AG09319 (cell line): ENCODE measurements at places on chromosomes 11 and 22.

DNA sequence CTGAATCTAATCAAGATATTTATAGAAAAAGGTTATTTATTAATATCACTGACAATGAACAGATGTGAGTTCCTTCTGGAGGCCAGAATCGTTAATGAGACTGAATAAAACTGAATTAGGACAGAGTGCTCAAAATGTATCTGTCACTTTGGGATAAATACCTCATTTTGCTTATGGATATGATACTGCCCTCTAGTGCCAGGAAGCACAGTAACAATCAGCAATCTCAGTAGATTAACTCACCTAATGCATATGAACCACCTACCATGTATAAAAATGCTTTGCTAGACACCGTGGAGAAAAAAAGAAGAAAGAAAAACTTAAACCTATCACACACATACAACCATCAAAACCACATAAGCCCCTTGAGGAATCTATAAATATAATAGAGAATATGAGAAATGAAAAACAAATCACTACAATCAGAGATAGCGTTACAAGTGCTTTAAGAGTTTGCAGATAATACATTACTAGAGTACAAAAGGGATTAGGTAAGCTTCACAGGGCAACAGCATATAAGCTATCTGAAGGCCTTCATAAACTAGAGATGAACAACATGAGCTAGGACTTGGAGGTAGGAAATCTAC lies 117.4 kb downstream of the SGSM3 start:
- no peak for DNase-seq

GRCh38 chr11:69152733-69153421 lies 2.9 kb upstream of the SMIM38 start:
- no peak for DNase-seq

GRCh38 chr22:19476023-19476422 lies 3.0 kb downstream of the UFD1 start:
- DNase-seq = no peak

DNA sequence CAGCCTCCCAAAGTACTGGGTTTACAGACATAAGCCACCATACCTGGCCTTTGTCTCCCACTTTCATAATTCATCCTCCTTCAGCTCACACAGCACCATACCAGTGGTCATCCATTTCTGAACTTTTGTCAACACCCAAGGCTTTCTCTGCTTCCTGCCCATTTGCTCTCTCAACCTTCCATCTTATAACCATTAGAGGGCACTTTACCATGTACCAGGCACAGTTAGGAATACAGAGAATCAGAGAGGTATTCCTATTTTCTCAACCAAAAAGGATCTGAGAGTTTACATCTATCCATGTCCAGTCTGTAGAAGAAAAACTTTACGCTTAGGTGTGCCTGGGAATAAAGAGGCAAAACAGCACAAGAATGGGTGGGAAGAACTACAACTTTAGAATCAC lies 397.6 kb downstream of the BUD13 start:
- DNase-seq = no peak

- no peak for DNase-seq
These were observed 37.8 kb downstream of the TSPAN18 start for GRCh38 chr11:44764583-44764982.

- DNase-seq = no peak
These were observed 10.4 kb downstream of the MPZL3 start for GRCh38 chr11:118241764-118242098.

- DNase-seq = no peak
These were observed 94.9 kb downstream of the PRR5L start for GRCh38 chr11:36390963-36391471.

DNA sequence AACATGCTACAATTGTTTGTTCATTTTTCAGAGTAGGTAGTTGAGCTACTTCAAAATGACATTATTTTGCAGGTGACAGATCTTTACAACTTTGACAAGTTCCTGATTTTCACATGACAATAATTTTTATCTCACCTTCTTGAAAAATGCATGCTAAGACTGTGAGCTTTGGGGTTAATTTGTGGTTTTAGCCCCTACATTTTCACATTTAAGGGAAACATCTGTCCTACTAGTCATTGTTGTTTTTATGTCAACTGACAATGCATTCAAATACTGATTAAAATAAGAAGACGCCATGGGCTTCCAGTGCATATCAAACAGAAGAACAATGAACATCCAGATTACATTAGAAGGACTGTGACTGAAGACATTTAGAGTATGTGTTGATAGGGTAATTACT lies 1470.8 kb upstream of the TENM4 start:
- DNase-seq = no peak
